ENCODE measurements at places on chromosomes 2 and 18.

GRCh38 chr2:47460766-47461165 is 57.8 kb downstream of the MSH2 start:
- H3K36me3 ChIP-seq: peaks cover 11% of the 10 kb centered on the region
- DNase-seq: no peak
- H3K27ac ChIP-seq: no peak overlapping the region

DNA sequence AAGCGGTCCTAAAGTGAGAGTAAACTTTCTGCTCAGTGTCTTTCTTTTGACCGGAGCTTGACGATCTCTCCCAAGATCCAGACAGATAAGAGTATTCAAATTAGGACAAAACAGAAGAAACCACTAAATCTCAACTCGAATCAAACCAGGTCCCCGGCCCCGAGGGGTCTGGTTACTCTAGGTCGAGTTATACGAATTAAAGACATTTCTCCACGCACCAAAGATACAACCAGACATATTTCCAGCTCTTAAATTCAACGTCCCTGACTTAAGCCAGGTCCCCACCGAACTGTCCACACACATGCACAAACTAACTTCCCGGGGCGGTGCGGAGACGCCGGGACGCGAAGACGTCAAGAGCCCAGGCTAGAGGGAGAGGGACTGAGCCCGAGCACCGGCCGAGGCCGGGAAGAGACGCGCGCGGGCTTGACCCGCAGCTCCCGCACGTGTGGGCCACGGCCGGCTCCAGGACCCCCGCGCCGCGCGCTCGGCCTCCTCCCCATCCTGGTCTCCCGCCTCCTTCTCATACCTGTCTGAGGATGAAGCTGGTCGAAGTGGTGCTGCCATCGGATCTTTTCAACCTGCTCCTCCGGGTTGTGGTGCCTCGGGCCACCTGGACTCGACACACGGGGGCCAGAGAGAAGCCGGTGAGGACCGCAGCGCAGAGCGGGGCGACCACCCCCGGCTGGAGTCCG is 896 bp downstream of the CACNB4 start:
- DNase-seq: no peak
- H3K4me1 ChIP-seq: peaks cover 19% of the 10 kb centered on the region
- H3K4me3 ChIP-seq: peak overlapping the region; percentile 78
- no peak overlapping the region for H3K27ac ChIP-seq

GRCh38 chr18:21686282-21687105 is 18.1 kb downstream of the ABHD3 start:
- no peaks in the 10 kb centered on the region for H3K27me3 ChIP-seq
- H3K36me3 ChIP-seq: peaks cover 28% of the 10 kb centered on the region
- no peak overlapping the region for H3K4me3 ChIP-seq

GRCh38 chr18:41466436-41467160 is 488.4 kb upstream of the PIK3C3 start:
- H3K27ac ChIP-seq: no peak overlapping the region
- H3K4me3 ChIP-seq: no peak overlapping the region
- peaks cover 11% of the 10 kb centered on the region for H3K4me1 ChIP-seq
- peak; percentile 8 for DNase-seq

- no peak overlapping the region for H3K4me3 ChIP-seq
- no peak overlapping the region for H3K27ac ChIP-seq
- DNase-seq: no peak
- H3K27me3 ChIP-seq: no peaks in the 10 kb centered on the region
- no peaks in the 10 kb centered on the region for H3K36me3 ChIP-seq
- no peaks in the 10 kb centered on the region for H3K4me1 ChIP-seq
Measured at GRCh38 chr2:147636238-147636882, 208.5 kb upstream of the ACVR2A start.
